Stimulated activated CD8-positive, alpha-beta memory T cell treated with anti-CD3 and anti-CD28 coated beads, Interleukin-7, amount 100 ng/mL, for 1 hour (primary cell): ENCODE measurements at places on chromosomes 4 and X.
A peak's percentile ranks its signal among the peaks of the same experiment; 100 is the strongest.

DNA sequence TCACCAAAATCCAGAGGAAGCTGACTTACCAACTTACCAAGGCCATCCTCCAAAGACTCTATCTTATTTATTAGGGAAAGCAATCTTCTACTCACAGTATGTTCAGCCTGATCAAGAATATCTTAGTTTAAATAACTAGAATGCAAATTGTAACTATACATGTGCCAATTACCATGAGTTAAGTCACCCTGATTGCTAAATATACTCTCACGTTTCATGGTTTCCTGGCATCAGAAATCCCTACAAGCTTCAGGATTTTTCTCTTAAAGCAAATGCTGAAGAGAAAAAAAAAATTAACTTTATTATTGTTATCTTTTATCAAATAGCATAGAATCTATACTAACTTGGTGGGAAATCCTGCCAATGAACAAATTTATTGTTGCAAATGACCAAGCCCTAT, 63.0 kb upstream of the MXD4 start:
- no peak for DNase-seq

GRCh38 chrX:29496636-29497180, 718.7 kb upstream of the MAGEB2 start:
- DNase-seq: no peak

DNA sequence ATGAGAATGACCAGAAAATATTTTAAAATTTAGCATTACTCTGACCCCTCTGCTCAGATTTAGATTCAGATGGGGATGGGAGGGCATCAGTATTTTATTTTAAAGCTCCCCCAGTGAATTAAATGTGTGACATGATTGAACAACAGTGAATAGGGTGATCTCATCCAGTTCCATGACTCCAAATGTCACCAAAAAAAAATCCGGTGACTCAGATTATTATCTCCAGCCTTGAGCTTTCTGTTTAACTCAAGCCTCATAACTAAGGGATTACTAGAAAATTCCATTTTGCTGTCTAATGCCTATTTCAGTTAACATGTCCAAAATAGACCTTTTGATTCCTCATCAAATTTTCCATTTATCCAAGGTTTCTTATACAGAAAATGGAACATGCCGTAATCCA, 121.8 kb upstream of the TMEM47 start:
- DNase-seq: no peak

- no peak for DNase-seq
Observed at GRCh38 chrX:72037601-72038000, 94.1 kb downstream of the RTL5 start.

DNA sequence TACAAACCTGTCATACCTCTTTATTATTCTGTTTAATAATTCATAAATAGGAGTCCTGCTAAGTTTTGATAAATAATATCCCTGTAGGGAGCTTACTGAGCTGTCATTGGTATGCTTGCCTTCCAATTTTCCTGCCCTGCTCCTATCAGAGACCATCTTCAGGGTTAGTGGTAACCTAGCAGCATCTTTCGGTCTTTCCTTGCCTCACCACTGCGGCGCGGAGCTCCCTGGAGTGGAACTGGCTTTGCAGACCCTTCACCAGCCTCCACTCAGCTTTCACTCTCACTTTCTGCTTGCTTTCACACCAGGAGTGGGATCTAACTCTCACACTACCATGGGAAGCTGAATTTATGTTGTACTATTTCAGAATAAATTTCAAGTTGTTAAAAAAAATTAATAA, 481.7 kb upstream of the ATOH1 start:
- no peak for DNase-seq

DNA sequence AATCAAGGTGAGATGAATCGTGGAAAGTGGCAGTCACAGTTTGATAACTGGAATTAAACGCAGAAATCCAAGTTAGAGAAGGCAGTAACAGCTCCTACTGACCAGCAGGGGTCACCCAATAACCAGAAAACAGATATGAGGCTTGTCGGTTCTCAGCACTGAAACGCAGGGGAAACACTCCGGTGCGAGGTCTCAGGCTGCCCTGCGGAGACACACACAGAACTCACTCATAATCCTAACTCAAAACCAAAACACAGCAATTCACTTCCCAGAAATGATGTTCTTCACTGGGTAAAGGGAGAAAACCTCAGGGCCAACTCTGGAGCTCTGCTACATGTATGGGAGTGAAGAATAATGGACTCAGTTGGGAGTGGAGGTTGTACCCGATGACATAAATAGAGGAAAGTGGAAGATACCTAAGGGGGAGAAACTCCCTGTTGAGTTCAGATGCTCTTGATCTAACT, 384.4 kb downstream of the RAPGEF2 start:
- no peak for DNase-seq

DNA sequence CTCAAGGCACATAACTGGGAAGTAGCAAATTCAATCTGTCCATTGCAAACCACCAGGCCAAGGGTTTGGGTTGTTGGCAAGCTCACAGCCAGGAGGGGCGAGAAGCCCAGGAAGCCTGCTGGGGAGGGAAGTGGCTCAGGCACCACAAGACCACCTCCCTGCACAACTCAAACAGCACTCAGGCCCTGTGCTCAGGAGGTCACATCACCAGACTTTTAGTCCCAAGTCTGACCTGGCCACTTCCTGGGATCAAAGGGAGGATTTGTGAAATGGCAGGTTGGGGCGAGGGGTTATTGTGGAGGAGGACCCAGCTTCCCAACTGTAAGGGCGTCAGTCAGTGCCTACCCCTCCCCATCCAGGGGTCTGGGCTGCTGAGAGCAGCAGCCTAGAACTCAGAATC, 2.3 kb downstream of the ATP5ME start:
- DNase-seq: no peak

- DNase-seq: peak; percentile 54
Observed at GRCh38 chr4:56757821-56758411, 63.6 kb downstream of the SPINK2 start.

DNA sequence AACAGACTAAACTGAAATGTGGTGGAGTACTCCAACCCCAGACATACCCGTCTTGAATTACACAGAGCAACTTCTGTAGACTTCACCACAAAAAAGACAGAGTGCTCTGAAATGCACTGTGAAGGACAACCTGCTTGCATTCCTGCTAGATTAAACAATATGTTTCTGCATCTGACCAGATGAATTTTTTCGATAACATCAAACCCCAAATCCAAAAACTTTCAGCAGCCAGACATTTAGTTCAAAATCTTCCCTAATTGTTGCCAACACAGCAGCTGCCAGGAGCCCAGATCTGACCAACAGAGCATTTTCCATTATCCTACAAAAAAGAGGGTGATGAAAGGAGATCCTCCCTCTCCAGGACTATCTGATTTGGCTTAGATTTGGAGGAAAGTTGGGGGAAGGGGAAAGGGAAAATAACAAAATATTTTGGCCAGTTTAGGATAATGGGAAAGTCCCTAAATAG, 356.5 kb downstream of the PDGFC start:
- no peak for DNase-seq

DNA sequence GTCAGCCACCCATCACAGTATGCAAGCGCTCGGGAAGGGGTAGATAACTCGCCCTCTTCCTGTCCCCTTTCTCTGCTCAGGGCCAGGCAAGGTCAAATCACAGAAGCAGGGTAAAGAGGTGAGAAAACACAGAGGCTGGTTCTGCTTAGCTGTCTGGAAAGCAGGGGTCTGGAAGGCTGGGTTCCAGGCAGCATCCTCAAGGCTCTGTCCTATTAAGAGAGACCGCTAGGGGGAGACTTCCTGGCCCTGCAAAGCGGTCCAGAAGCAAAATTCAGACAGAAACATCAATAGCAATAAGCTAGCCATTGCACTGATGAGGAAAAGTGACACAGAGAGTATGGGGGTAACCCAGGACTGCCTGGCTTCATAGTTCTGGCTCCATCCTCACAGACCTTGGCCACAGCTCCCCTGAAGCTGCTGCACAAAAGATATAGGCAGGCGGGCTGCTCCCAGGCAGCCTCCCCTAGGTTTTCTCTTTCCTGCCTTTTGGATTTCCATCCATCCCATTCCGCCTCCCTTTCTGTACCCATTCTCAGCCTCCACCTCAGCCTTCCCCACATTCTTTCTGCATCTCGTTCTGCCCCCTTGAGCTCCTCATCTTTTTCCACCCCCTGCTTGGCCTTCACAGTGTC, 308.5 kb downstream of the EVC2 start:
- no peak for DNase-seq

DNA sequence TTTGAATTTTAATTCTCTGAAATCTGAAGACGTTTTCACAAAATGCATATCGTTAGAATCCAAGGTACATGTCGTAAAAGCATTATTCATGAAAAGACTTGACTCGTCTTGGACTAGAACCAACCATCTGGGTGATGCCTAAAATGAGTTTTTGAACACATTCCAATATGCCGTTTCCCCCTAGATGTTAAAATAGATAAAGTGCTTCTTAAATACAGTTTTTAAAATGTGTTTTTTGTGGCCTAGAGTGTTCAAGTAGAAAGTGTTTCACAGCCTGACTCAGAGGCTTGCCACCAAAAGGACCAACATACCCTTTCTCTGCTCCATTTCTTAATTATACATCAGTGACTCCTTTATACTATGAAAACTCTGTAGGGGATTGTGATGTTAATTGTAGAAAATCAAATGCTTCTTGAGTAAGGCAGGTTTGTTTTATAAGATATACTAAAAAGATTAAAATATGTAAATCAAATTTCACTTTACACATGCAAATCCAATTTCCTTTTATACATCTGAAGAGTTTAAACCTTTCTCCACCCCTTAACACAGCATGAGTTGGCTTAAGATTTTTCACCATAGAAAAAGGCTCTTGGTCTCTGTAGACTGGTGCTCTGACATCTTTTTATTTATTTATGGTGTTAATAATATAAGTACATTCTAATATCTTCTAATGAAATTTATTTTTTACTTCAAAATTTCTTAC, 48.4 kb downstream of the PRKG2 start:
- DNase-seq: no peak

DNA sequence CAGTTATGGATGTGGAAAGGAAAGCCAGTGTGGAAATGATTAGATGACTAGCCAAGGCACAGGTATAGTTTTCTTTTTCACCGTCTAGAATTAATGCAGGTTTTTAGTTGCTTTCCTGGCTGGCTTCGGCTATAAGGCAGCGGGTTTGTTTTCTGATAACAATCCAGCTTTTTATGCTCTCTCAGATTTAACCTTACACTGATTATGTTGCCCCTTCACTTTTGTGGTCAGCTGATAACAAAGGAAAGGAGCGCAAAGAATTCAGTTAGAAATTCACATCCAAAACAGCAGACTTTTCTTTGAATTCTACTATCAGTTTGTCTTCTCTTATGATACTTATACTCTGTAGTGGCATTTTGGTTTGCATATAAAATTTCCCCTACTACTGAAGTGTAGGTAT, 94.2 kb upstream of the CENPE start:
- no peak for DNase-seq

DNA sequence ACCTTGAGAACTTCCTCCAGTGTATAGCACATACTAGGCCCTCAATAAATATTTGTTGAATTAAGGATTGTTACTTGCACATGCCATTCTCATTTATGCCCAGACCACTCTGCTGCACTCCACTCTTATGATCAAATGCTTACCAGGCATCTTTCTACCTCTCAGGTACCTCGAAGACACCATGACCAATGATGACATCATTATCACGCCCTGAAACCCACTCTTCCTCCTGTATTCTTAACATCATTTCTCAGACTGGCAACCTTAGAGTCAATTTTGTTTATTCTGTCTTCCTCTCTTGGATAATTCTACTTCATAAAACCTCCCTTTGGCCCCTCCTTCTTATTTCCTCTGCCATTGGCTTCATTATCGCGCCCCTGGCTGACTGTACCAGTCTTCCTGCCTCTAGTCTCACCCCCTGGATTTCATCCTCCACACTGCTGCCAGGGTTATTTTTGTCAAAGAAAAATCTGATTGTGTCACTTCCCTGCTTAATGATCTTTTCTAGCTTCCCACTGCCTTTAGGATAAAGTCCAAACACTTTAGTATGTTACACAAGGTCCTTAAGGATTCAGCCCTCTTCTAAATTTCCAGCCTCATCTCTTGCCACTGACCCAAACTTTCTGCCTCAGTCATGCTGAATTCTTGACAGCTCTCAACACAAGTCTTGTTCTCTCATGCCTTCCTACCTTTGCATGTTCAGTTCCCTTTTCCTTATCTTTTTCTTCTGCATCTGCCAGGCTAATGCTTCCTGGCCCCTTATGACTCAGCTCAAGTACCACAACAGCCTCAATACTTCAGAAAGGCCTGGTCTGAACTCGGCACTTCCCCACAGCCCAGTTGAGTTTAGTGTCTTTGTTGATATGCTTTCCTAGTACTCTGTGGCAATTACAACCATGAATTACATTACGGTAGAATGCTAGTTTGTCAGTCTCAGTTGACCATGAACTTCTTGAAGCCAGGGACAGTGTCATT, 45.8 kb downstream of the HDAC8 start:
- DNase-seq: no peak
